ENCODE measurements at places on chromosomes 3 and 15. TPM values are rescaled to one million over a fixed set of nuclear protein-coding genes. Genes with fewer than 3 reads are reported as not detected.

- DNase-seq: no peak
These were observed 150.5 kb upstream of the POU1F1 start for GRCh38 chr3:87426918-87427317.

DNA sequence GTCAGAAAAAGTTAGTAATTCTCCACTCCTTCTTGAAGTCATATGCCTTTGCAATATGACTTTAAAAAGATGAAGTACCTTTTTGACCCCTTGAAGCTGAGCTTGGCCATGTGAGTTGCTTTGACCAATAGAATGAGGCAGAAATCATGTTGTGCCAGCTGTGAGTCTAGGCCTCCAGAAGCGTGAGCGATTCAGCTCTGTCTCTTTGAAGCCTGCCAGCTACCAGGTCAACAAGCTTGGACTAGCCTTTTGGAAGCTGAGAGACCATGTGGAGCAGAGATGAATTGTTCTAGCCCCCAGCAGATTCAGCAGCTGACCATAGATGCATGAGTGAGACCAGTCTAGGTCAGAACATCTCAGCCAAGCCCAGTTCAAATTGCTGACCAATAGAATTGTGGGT is 69.8 kb upstream of the EOMES start:
- DNase-seq: no peak

GRCh38 chr3:39094851-39095677 is 12.4 kb downstream of the GORASP1 start:
- peak; percentile 37 for DNase-seq

GRCh38 chr15:25415707-25416106 is 23.1 kb downstream of the UBE3A start:
- no peak for DNase-seq

DNA sequence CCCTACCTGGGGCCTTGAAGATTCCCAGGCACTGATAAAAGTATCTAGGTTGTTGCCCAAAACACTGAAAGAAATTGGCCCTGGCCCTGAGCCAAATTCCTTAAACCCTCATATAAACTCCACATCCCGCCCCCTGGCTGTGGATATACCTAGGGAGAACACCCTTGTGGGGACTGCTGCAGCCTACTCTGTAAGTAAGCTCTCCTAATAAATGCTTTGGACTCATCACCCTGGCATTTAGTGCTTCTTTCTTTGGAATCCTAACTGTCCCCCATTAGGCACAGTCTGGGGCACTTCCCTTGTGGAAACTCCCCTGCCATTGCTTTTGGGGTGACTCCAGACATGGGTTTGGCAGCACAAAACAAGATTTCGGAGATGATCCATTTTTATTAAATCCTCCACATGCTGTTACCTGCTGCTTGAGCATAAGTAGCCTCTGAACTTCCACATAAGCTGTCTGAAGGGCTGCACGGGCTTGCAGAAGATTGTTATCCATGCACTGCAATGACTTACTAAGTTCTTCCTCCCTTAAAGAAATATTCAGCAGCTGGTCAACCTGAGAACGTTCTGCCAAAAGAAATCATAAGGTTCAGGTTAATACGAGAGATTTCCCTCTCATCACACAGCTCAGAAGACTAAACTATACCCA is 46.4 kb downstream of the ZNF106 start:
- DNase-seq: no peak

Gene BBS4
- total RNA-seq: 6.8 TPM

Gene WDR49
- 2.6 TPM for total RNA-seq

All from uterus (tissue), 4 donors.